ENCODE measurements at places on chromosomes 2 and 18. TPM values are rescaled to one million over a fixed set of nuclear protein-coding genes. Genes with fewer than 3 reads are reported as not detected.

Gene SPR
- total RNA-seq, result 11.4 TPM

Gene EGR4
- total RNA-seq, result 0.36 TPM

Gene ATP6V1B1
- 0.66 TPM for total RNA-seq

Gene ATG9A
- total RNA-seq, result 40.8 TPM

Gene CGREF1
- total RNA-seq, result 1.5 TPM

Gene ASB18
- not detected for total RNA-seq

Gene ALPP
- total RNA-seq, result not detected

Gene MPP4
- 0.18 TPM for total RNA-seq

Gene ANO7
- 3.8 TPM for total RNA-seq

Gene SLC38A11
- 0.59 TPM for total RNA-seq

Gene PRADC1
- total RNA-seq, result 6.9 TPM

Gene ERMN
- total RNA-seq, result not detected

Gene DOK6
- total RNA-seq, result 5.1 TPM

Gene IL18R1
- 0.71 TPM for total RNA-seq

Gene CCL20
- 0.36 TPM for total RNA-seq

Gene MAP2
- total RNA-seq, result 7.2 TPM

Gene GMPPA
- 34.5 TPM for total RNA-seq

Gene DYSF
- 1.4 TPM for total RNA-seq
